T-helper 1 cell (primary cell): ENCODE measurements at places on chromosomes 4 and X.

DNA sequence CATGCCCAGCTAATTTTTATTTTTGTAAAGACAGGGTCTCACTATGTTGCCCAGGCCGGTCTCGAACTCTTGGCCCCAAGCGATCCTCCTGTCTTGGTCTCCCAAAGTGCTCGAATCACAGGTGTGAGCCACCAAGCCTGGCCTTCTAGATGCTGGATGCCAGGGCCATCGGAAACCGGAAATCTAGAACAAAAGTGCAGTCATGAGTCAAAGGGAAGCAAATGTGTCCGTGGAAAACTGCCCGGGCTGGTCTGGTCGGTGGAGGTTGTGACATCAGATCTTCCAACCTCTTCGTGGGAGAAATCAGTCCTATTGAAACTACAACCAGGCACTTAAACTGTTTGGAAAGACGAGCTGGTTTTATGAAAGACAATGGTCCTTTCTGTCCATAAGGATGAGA is 92.3 kb upstream of the SHOX start:
- no peak for DNase-seq

GRCh38 chrX:44035571-44035970 is 62.4 kb upstream of the NDP start:
- DNase-seq = no peak

- no peak for DNase-seq
These were observed 155.3 kb upstream of the EDNRA start for GRCh38 chr4:147325571-147325981.

GRCh38 chrX:11970578-11971359 is 167.5 kb upstream of the FRMPD4 start:
- DNase-seq = no peak

DNA sequence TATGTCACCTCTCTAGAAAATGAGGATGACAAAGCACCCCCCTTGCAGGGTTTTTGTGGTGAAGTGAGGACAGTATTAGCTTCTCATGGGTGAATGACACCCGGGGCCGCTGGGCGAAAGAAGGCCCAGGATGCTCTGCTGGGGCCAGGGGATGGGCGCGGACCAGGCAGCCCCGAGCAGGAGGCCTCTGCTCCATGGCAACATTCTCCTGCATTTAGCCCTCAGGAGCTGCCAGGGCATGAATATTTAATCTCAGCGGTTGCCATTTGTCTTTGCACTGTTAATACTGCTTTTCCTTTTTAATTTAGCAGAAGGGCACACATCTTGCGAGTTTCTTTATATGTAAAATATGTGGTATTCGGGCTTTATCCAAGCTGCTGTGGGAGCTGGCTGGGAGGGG is 30.3 kb upstream of the PSAPL1 start:
- no peak for DNase-seq

GRCh38 chrX:17553469-17553868 is 178.5 kb downstream of the NHS start:
- DNase-seq = no peak

DNA sequence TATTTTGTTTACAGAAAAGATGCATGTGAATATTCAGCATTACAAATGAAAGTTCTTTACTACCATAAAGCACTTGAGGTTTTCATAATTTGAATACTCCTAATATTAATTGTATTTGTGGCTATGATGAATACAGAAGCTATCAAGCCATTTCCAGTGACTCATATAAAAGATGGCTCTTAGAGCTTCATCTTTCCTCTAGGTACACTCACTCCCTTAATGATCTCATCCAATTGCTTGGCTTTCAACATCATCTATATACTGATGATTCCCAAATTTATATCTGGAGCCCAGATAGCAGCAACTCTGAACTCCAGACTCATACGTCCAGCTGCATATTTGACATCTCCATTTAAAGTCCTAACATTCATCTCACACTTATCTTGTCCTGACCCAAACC is 183.4 kb upstream of the FAM241A start:
- no peak for DNase-seq

DNA sequence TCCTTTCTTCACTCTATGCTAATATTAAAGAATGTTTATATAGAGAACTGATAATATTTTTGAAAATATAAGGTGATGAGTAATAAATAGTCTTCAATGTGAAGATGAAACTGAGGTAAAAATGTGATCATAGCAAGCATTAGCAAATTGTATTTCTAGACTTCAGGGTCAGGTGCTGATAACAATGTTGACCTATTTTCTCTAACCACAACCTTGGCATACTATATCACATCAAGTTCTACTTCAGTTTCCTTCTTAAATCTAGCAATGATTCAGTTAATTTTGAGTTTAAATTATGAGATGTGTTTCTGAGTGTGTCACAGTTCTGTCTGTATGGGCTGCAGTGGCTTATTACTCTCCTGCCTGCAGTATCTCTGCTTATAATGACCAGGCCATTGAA is 209.4 kb downstream of the RAPGEF2 start:
- DNase-seq = no peak

DNA sequence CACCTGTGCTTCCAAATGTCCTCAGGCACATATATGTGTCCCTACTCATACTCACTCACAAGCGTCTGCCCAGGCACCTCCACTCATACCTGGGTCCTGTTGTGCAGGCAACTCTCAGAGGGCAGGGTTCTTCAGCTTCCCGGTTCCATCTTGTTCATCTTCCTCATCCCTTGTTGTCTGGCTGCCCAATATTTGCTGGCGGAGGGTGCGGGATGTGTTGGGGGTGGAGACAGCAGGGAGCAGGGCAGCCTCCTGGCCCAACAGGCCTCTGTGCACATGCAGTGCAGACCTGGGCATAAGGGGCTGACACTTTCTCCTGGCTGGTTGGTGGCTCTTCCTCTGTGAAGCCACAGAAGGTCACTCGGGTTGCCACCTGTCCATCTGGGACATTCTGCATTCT is 32.1 kb downstream of the NBDY start:
- no peak for DNase-seq

DNA sequence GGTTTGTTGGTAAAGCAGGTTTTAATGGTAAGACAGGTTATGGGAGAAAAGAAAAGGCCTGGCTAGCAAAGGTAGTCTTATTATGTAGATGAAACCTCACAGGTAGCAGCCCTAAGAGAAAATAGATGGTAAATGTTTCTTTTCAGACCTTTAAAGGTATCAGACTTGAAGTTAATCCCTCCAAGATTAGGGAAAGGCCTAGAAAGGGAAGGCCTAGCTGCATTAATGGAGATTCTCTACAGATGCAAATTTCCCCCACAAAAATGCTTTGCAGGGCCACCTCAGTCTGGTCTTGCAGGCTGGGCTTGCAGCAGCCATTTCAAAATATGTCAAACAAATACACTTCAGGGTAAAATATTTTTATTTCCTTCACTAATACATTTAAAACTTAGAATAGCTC is 1410.6 kb downstream of the RPA4 start:
- DNase-seq = no peak
